Stimulated activated CD8-positive, alpha-beta memory T cell treated with anti-CD3 and anti-CD28 coated beads, Interleukin-4, amount 100 ng/mL, for 4 hours (primary cell): ENCODE measurements at places on chromosomes 12 and 14.

DNA sequence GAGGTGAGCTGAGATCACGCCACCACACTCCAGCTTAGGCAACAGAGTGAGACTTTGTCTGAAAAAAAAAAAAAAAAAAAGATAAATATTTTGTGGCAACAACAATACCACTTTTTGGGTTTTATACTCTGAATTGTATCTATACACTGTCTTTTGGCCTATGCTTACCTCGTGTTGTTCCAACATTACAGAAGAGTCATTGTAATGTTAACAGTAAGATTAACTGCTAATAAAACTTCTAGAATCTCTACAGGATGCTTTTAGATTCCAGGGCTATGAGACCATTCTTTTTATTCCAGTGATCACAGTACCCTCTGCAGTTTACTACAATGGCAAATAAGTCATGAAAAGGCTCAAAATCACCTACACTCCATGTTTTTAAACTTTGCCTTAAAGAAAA, 11.6 kb downstream of the IFT81 start:
- no peak for DNase-seq

- no peak for DNase-seq
These were observed 1.4 kb downstream of the MYBPC1 start for GRCh38 chr12:101596172-101596571.

DNA sequence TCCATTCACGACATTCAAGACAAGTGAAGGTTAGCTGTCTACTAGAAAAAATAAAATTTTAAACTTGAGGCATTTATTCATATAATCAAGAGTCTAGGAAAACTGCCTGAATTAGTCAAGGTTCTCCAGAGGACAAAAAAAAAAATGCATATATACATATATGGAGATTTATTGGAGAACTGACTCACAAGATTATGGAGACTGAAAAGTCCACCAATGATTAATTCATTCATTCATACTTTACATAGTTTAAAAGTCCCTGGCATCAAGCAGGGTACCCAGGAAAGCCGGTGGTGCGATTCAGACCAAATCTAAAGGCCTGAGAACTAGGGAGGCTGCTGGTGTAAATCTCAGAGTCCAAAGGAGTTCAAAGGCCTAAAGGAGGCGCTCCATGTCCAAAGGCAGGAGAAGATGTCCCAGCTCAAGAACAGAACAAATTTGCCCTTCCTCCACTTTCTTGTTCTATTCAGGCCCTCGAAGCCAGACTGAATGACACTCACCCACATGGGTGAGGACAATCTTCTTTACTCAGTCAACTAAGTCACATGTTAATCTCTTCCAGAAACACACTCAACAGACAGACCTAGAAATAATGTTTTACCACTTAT, 64.3 kb downstream of the ANKS1B start:
- no peak for DNase-seq

DNA sequence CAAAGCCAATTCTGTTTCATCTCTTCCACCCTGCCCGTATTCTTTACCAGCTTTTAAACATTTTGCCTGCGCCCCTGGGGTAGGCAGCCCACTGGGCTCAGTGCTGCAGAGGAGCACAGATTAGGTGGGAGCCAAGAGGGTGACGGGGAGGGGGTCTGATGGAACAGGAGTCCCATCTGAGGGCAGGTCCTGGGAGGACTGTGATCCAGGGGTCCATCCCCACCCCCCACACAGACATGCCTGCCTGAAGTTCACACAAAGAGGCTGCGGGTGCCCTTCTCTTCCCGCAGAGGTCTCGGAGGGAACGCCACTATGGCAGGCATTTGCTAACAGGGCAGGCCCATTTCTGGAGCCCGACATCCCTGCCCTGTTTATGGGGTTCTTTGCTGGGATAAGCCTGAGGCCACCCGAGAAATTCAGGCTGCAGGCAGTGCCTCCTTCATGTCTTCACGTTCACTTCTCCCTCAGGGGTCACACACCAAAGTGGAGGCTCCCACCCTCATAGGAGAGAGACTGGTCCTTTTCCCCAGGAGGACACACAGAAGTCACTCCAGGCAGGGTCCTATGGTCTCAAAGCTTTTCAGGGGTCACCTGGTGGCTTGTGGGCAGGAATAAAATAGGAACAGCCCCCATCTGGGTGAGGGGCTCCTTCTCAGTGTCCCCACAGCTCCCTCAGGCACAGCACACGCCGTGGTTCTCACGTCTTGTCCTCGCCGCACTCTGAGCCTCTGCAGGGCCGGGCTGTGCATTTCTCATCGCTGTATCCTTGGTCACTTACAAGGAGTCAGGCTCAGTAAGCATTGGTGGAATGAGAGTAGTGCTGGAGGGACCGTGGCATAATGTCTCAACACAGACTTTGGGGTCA, 12.9 kb downstream of the VASH1 start:
- DNase-seq, result no peak

DNA sequence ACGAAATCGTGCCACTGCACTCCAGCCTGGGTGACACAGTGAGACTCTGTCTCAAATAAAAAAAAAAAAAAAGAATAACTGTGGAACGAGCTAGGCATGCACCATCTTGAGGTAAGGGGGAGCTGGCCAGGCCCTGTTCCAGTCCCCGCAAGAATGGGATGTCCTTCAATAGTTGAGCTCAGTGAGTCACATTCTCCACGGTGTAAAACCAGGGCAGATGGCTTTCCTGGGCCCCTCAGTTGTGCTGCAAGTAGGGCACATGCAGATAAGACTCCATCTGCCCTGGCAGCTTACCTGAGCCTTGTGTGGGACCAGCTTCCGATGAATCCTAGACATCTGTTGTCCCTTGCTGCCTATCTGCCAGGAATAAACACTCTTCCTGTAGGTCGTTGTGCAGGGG, 312.1 kb downstream of the VRK1 start:
- DNase-seq, result no peak

DNA sequence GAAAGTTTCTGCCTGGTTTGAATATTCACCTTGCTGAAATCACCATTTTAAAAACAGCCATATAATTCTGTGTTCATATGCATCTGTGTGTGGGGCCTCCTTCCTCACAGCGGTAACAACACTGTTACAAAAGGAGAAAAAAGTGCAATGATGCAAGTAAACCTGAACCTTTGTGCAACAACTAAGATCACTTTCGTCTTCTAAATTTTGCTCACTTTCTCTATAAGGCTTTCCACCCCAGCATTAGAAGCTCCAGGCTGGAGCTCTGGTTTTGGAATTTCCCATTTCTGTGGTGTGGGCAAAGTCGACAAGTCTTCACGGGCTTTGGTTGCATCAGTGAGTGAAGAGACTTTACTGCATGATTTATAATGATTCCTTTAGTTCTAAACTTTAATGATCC, 18.4 kb downstream of the FGD6 start:
- no peak for DNase-seq

DNA sequence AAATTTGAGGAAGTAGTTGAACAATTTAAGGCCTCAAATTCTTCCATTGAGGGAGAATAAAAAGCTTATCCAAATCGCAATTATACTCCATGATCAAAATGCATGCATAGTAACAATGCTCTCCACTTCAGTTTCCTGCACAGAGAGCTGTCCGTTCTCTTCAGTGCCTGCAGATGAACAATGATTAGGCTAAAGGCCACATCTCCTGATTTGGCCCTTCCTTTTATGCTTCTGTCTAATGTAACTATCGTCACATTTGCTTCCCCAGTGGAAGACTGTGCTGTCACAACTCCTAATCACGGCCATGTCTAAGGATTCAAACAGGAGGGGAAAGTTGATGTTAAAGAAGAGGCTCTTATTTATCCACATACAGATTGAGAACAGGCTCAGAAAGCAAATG, 113.6 kb upstream of the NPAS3 start:
- no peak for DNase-seq

GRCh38 chr12:47909839-47910465, 5.2 kb upstream of the VDR start:
- DNase-seq, result no peak

GRCh38 chr14:87349921-87350320, 643.1 kb downstream of the GALC start:
- no peak for DNase-seq

GRCh38 chr12:132487311-132487741, 2.6 kb upstream of the FBRSL1 start:
- DNase-seq, result no peak

- no peak for DNase-seq
These were observed 1.7 kb downstream of the CDKN1B start for GRCh38 chr12:12718853-12719252.

DNA sequence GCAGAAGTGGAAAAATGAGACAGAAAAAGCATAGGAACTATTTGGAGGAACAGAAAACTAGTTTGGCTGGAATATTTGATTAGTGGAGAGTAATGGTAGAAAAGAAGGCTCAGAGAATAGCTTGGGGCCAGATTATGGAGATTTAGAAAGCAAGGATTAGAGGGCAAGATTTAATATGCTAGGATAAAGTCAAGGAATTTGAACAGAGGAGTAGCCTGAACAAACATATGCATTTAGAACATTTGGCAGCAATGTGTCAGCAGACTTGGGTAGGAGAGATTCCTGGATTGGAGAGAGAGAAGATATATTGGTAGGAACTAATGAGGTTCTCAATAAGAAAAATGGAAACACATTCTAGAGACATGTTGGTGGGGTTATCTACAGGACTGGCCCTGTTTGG, 229.2 kb upstream of the PKP2 start:
- no peak for DNase-seq

- DNase-seq, result no peak
These were observed 173.1 kb downstream of the C12orf75 start for GRCh38 chr12:105503619-105504018.

DNA sequence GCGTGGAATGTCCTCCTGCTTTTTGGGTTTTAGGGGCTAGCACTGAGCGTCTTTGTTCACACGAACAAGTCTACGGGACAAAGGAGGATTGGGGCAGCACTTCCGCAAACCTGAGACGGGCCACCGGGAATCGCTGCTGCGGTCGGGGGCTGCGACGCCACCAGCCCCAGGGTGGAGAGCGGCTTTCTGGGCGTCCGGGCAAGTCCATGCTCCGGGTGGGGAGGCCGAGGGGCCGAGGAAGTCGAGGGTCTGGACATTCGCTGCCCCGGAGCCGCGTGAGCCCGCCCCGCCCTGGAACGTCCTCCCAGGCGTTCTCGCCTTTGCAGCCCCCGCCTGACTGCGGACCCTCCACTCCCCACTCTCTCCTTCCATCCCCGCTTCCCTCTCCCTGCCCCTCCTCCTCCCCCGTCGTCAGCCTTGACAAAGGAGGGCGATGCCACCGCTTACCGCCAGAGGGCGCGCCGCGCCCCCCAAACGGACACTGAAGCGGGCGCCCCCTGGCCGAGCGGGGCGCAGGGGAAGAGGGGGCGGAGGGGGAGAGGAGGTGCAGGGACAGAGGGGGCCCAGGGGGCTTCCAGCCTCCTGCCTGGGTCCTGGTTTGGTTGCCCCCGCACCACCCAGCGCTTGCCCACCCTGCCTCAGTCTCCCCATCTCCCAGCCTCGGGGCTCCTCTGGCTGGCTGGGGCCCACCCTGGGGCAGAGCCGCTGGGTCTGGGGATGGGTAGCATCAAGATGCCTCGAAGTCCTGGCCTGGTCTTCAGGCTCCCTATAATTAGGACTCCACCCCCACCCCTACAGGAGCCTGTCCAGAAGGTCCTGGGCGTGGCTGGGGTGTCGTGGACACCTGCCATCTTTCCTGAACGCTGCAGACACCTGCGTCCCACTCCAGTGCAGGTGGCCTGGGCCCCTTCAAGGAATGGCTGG, 39.1 kb upstream of the INF2 start:
- peak; percentile 25 for DNase-seq

GRCh38 chr14:34983148-34983760, 462 bp downstream of the SRP54 start:
- DNase-seq, result no peak

- no peak for DNase-seq
These were observed 13.1 kb downstream of the NPC2 start for GRCh38 chr14:74480046-74480445.

DNA sequence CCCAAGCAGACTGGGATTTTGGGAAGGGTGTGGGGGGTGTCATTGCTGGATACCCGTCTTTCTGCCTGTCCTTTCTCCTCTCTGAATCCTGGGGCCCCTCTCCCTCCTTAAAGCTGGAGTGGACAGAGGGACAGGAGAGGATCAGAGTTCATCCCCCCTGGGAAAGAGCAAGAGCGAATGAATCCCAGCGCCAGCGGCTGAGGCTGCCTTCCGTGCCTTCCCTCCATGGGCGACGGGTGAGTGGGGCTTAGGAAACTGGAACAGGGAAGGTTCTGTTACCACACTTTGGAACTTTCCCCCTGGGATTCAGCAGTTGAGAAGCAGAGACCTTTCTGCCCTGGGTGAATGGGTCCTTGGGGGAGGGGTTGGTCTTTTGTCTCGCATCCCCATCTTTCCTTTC, 16.2 kb upstream of the RIN3 start:
- no peak for DNase-seq

GRCh38 chr12:115132905-115133304, 448.9 kb upstream of the TBX3 start:
- DNase-seq, result no peak

DNA sequence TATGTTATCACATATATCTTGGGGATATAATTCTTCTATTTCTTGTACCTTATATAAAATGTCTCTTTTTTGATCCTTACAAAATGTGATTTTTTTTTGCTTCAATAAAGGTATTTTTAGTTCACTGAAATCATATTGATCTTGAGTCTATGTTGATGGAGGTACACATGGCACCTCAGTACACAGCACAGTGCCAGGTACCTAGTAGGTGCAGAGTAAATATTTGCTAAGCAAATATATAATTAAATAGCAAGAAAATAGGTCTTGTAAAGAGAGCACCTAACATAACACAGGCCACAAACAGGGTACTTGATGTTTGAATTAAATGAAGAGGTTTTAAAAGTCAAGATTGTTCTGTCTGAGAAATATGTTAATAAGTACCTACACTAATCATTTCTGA, 69.7 kb downstream of the CIT start:
- DNase-seq, result no peak

DNA sequence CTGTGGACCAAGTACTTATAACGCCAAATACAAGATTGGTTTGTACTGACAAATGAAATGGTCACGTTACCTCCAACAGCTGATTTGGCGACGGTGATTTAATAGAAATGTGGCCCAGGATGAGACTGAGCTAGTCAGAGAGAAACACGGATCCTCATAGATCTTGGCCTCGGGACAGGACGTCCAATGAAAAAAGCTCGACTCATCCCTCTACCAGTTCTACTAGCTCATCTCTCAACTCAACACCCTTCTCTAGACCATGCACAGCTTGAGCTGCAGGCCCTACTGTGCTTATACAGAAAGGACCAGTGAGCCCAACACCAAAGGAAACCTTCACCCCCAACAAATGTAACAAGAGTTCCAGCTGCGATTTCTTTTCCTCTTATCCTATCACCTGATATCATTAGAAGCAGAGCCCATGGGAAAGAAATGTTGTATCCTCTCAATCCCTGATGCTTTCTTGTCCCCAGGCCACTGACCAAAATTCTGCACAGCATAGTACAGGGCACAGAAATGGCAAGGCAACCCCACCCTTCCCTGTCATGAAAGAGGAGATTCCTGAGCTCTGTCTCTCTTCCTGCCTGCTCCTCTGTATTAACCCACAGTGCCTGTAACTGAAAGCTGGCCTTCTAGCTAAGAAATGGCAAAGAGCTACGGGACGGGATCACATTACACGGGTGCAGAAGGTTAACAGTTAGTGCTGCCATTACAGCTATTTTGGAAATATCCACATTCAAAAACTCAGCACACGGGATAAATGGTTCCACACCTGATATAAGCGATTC, 39.2 kb downstream of the DICER1 start:
- no peak for DNase-seq

- no peak for DNase-seq
These were observed 27.0 kb downstream of the SYNE3 start for GRCh38 chr14:95489214-95490137.
